ENCODE measurements at places on chromosomes 5 and 9.
A peak's percentile ranks its signal among the peaks of the same experiment; 100 is the strongest.

DNA sequence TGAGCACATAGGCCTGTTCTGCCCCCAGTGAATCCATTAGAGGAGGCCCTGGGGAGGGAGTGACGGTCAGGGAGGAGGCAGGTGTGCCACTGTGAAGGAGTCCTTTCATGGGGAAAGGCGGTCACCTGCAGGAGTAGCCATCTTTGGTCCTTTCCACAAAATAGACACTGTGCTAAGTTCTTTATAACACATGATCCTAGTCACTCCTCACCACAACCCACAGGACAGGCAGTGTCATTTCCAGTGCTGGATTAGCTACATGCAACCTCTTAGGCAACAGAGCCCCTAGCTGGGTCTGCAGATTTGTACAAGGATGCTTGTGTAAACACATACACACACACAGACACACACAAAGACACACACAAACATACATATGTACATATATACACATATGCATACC lies 18.3 kb downstream of the DOCK2 start:
- DNase-seq: no peak

- no peak for DNase-seq
Observed at GRCh38 chr9:4665357-4665756, 923 bp downstream of the SPATA6L start.

- DNase-seq: no peak
Observed at GRCh38 chr9:134525841-134526583, 115.6 kb upstream of the COL5A1 start.

DNA sequence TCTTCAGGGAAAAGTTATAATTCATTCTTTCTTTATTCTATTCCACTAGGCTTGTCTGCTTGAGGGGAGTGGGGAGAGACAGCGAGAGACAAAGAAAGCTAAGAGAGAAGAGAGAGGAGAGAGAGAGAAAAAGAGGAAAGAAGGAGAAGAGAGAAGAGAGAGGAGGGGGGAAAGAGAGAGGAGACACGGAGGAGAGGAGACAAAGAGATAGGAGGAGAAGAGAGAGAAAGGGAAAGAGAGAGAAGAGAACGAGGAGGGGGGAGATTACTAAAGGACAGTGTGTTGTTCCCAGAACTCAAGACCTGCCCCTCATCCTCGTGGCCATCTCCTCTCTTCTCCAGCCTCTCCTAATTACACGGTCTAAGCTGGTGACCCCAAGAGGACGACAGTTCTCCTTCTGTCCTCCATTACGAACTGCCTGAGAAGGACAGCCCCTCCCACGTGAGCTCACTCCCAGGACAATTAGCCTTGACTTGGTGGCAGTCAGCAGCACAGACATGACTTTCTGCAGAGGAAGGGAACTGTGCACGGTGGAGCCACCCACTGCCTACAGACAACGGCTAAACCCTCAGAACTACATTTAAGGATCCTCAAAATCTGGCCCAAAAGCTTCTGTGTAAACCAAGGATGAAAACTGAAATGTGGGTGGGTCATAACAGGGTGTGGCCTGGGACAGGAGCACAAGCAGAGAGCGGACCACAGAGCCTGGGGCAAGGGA lies 99.1 kb downstream of the COL23A1 start:
- DNase-seq: peak; percentile 71

DNA sequence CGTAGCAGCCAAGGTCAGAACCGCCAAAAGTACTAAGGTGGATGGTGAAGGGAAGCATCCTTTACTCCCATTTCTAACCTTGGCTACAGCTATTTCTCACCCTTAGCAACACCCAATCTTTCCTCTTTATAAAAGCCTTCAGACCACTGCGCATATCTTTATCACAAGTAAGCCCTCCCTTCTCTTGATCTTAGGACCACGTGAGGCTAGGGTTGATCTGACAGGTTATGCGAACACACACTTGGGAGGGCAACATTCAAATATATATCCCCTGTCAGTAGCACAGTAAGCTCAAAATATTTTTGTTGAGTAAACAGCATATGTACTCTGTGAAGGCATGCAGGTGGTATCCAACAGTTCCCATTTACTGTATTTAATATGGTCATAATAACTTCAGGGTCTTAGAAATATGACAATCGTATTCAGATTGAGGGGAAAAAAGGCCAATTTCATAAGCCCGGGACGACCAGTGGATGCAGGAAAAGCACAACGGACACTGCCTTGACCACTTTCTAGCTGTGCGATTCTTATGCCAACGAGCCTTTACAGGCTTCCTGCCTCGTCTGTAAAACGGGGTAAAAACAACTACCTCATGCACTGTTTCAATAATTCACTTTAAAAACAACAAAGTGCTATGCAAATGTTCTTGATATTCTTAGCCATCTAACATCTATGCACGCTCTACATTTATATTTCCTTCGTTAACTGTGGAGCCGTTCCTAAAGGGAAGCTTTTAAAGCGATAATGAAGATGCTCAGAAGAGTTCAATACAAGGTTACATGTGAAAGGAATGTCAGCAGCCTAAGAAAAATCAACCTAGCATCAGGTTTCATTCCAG lies 1.3 kb downstream of the ARSB start:
- no peak for DNase-seq
